Cardiac muscle cell (in vitro differentiated cells and primary cell): ENCODE measurements at places on chromosomes 6 and 20. TPM values are rescaled to one million over a fixed set of nuclear protein-coding genes. Genes with fewer than 3 reads are reported as not detected.

DNA sequence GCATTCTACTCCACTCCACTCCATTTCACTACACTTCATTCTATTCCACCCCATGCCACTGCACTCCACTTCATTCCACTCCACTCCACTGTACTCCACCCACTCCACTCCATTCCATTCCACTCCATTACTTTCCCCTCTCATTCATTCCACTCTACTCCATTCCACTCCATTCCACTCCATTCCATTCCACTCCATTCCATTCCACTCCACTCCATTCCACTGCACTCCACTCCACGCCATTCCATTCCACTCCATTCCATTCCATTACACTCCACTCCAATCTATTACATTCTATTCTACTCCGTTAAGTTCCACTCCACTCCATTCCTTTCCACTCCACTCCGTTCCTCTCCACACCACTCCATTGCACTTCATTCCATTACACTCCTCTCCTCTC is 25.0 kb upstream of the DEFB125 start:
- no peak for DNase-seq

GRCh38 chr6:44216677-44217331 is at the start of gene MYMX:
Gene MYMX, plus strand, starts transcription at chr6:44216926. Its CDS starts 546 bp downstream, at chr6:44217472.
- DNase-seq: no peak

GRCh38 chr20:41392871-41393704 is 26.5 kb upstream of the EMILIN3 start:
- no peak for DNase-seq

DNA sequence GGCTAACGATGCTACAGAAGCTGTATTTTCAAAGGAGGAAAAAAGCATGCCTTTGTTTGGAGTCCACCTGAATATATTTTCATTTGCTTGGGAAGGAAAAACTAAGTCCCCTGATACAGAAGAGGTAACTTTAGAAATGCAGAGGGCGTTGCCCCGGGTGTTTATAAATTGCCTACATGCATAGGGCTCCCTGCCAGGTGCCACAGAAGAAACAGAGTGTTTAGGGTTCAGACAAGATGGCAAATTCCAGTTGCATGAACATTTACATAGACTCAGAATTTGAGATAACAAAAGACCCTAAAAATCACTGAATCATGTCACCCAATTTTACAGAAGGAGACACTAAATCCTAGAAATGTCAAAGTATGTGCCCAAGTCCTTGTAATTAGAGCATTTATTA is 19.9 kb downstream of the RIN2 start:
- no peak for DNase-seq

GRCh38 chr6:25315194-25316177 is 36.3 kb downstream of the CARMIL1 start:
- DNase-seq: no peak

DNA sequence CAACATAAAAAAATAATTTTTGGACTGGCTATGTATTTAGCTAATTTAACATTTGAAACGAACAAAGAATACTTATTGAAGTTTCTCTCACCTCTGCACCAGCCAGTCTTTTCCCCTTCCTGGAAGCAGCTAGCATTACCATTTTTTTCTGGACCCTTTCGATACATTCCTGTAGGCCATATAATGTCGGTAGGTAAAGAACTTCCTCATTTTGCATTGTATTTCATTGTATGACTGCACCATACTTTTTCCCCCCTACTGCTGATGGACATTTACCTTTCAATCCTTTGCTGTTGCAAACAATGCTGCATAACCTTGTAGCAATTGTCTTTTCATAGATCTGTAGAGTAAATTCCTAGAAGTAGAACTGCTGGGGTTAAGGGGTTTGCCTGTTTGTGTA is 17.6 kb downstream of the CBFA2T2 start:
- no peak for DNase-seq

GRCh38 chr6:71190809-71191208 is 97.8 kb upstream of the OGFRL1 start:
- DNase-seq: peak; percentile 65

The ABHD16B gene
- total RNA-seq: not detected in 2 replicates

The SYCP2 gene
- total RNA-seq: 0.14 TPM in 1 of 2 replicates, not detected in the other
